ENCODE measurements at places on chromosomes 6 and 20. TPM values are rescaled to one million over a fixed set of nuclear protein-coding genes. Genes with fewer than 3 reads are reported as not detected.

DNA sequence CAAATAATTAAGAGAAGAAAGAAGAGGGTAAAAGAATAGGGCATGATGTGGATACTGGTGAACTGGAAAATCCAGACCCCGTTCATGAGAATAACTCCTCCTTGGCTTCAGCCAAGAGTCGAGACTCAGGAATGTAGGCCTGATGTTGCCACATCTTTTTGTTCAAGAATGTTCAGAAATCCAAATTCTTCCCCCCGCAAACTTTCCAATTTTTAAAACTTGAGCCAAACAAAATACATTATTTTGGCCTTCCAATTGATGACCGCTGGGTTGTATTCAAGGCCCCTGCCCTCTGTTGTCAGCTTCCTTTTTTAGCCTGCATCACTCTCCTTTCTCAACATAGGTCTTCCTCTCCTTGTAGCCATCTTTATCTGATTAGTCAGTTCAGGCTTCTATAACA, 106.1 kb downstream of the TNFAIP3 start:
- H3K4me1 ChIP-seq: no peaks in the 10 kb centered on the region
- no peak overlapping the region for H3K4me3 ChIP-seq
- no peak for DNase-seq
- H3K27me3 ChIP-seq: no peaks in the 10 kb centered on the region
- no peak overlapping the region for H3K27ac ChIP-seq

The EPPIN gene
- not detected for total RNA-seq

The IL17A gene
- total RNA-seq: not detected

- H3K4me1 ChIP-seq: peaks cover 1% of the 10 kb centered on the region
- no peak overlapping the region for H3K27ac ChIP-seq
- no peaks in the 10 kb centered on the region for H3K36me3 ChIP-seq
Observed at GRCh38 chr6:138991206-138991605, 3.2 kb upstream of the REPS1 start.

The PLA2G7 gene
- total RNA-seq: 0.30 TPM

All from ovary (tissue), 10 donors.